Smooth muscle cell of the pulmonary artery (primary cell): ENCODE measurements at places on chromosomes 5 and 9. TPM values are rescaled to one million over a fixed set of nuclear protein-coding genes. Genes with fewer than 3 reads are reported as not detected.

The BTNL8 gene
- not detected in 2 replicates for total RNA-seq

The CLK4 gene
- 21.8 and 24.6 TPM in 2 replicates for total RNA-seq

The MARCHF3 gene
- total RNA-seq = 19.9 and 20.7 TPM in 2 replicates

The NR2F1 gene
- total RNA-seq = 9.1 and 10.2 TPM in 2 replicates

The IL33 gene
- 65.7 and 214 TPM in 2 replicates for total RNA-seq

The PCDHGA3 gene
- 0.79 and 3.0 TPM in 2 replicates for total RNA-seq

The LRRTM2 gene
- total RNA-seq = 0.46 and 0.63 TPM in 2 replicates

The PCDHA7 gene
- 1.4 and 1.7 TPM in 2 replicates for total RNA-seq

The SAXO1 gene
- total RNA-seq = under 0.01 TPM in 1 of 2 replicates, not detected in the other

The OR1Q1 gene
- 0.59 TPM in 1 of 2 replicates, not detected in the other for total RNA-seq

The TEX53 gene
- total RNA-seq = not detected in 2 replicates

The FGD3 gene
- total RNA-seq = not detected in 2 replicates

The SPAAR gene
- total RNA-seq = 0.13 and 0.26 TPM in 2 replicates

The UIMC1 gene
- total RNA-seq = 20.8 and 22.7 TPM in 2 replicates

The RLN1 gene
- total RNA-seq = 0.07 TPM in 1 of 2 replicates, not detected in the other

The TMC1 gene
- 0.17 and 0.59 TPM in 2 replicates for total RNA-seq

The FAM151B gene
- 6.1 and 7.4 TPM in 2 replicates for total RNA-seq

The RGS14 gene
- total RNA-seq = 2.7 and 3.3 TPM in 2 replicates

The CDH9 gene
- not detected in 2 replicates for total RNA-seq

The THBS4 gene
- 0.63 and 2.1 TPM in 2 replicates for total RNA-seq

The CENPK gene
- total RNA-seq = 4.7 and 8.3 TPM in 2 replicates

The ROPN1L gene
- 0.33 and 0.36 TPM in 2 replicates for total RNA-seq

The SPINK5 gene
- total RNA-seq = not detected in 2 replicates

The AJM1 gene
- total RNA-seq = 3.6 and 4.0 TPM in 2 replicates

The RNF183 gene
- total RNA-seq = not detected in 2 replicates

The LEAP2 gene
- 0.26 and 0.30 TPM in 2 replicates for total RNA-seq

The TXNDC8 gene
- total RNA-seq = not detected in 2 replicates

The UBE2R2 gene
- total RNA-seq = 24.4 and 27.7 TPM in 2 replicates

The ARHGEF37 gene
- total RNA-seq = 3.6 and 7.1 TPM in 2 replicates

The TAF11L10 gene
- total RNA-seq = not detected in 2 replicates

The LCN15 gene
- total RNA-seq = not detected in 2 replicates
